ENCODE measurements at places on chromosomes 7 and 10.
A peak's percentile ranks its signal among the peaks of the same experiment; 100 is the strongest.

GRCh38 chr10:129954492-129955315, 9.4 kb downstream of the EBF3 start:
- DNase-seq: no peak

GRCh38 chr10:103806395-103807187, 48.8 kb downstream of the SH3PXD2A start:
- no peak for DNase-seq

DNA sequence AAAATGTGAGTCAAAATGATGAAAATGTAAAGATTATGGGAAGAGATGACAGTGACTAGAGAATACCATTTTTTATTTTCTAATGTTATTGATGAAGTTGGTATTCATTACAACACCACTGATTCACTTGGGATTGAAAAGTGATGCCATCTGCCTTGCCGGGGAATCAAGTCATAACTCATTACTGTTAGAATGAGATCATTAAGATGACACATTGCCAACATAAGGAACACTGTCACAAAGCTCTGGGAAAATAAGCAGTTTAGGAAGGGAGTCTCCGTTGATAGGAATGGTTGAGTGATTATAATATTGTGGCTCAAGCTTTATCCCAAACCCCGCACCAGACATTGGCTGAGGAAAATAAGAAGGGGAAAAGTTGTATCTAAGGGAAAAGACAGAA, 121.5 kb upstream of the PLPP4 start:
- no peak for DNase-seq

GRCh38 chr10:121007264-121007663, 156.1 kb downstream of the WDR11 start:
- DNase-seq: no peak

- DNase-seq: no peak
Observed at GRCh38 chr7:37504801-37505200, 56.1 kb upstream of the ELMO1 start.

DNA sequence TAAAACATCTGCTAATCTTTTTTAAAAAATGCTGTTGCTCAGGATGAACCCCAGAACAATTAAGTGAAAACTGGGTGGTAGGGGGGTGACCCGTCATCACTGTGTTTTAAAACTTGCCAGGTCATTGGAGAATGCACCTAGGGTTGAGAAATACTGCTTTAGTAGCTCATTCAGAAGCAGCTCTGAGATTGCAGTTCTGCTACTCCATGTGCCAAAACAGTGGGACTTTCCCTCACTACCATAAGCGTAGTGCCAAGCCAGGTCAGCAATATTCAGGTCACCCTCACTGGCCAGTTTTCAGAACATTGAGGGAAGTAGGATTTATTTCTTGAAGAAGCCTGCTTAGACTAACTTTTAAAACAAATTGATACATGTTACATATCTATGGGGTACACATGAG, 5.2 kb downstream of the STEAP2 start:
- no peak for DNase-seq

DNA sequence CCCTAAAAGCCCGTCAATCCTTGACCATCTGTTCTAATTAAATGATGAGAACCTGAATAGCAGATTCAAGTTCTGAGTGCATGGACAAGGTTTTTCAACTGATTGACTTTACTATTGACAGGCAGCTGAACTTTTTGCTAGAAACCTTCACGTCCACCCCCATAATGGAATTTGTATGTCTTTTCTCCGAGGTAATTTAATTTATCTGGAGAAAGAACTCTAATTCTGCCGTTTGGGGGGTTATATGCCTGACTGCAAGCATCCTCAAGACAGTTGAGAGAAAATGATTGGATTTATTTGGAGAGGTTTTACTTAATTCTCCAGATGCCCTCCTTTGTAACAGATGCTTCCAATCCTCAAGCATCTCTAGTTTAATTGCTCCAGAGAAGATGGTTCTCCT, 1053.4 kb upstream of the AUTS2 start:
- no peak for DNase-seq

DNA sequence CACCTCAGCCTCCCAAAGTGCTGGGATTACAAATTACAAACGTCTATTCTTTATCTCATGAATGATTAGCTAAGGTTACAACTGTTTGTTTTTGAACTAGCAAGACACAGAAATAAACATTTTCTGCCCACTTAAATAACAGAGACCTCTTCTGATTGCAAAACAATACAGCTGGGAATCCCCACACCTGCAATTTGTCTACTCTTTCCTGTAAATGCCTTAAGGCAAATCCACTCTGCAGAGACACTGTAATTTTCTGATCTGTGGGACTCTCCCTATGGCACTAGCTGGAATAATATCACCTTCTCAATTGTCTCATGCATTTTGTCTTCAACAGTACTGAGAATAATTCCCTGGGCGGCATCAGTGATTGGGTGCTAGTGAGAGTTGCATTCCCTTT, 149.3 kb upstream of the FAM3C start:
- no peak for DNase-seq

- DNase-seq: peak; percentile 53
Observed at GRCh38 chr7:106041140-106041717, 70.9 kb downstream of the SYPL1 start.

DNA sequence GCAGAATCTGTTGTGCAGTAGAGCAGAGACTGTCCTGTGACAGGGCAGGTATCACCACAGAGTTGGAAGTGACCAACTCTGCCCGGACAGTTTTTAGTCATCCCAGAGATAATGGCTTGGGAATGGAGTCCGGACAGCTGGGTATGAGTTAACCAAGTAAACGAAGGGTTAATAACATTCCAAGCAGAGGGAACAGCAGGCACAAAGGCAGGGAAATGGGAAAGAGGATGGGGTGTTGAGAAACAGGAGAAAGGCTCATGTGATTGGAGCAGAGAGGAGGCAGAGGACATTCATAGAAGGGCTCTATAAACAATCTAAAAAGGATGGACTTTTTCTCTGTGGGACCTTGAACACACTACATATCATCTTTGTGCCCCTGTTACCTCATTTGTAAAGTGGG, 132.2 kb upstream of the YAE1 start:
- DNase-seq: no peak

DNA sequence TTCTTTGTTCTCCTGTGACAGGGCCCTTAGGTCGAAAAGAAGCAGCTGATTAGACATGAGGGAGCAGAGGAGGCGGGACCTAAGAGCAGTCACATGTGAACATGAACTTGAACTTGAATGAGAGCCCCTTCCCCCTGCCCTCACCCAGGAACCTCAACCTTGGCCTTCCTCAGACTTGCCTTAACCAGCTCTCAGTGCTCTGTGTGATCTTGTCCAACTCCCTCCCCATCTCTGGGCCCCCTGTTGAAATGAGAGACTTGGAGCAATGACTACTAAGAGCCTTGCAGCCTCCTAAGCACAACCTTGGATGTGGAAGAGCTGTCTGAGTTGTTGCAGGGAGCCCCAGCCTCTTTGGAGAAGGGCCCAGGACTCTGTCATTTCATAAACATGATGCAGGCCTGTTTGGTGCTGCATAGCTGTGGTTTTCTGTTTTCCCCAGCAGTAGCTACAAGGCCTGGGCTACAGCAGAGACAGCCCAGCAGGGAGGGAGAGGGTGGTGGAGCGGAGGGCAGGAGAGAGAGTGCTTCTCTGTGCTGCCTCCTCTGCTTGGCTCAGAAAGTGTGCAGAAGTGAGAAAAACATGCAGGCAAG, 123.9 kb upstream of the ZMIZ1 start:
- DNase-seq: no peak

GRCh38 chr10:114335614-114336013, 68.7 kb downstream of the AFAP1L2 start:
- DNase-seq: no peak

- no peak for DNase-seq
Observed at GRCh38 chr7:85688712-85689111, 501.9 kb upstream of the SEMA3D start.

- no peak for DNase-seq
Observed at GRCh38 chr10:5860066-5860465, 29.6 kb downstream of the ANKRD16 start.

DNA sequence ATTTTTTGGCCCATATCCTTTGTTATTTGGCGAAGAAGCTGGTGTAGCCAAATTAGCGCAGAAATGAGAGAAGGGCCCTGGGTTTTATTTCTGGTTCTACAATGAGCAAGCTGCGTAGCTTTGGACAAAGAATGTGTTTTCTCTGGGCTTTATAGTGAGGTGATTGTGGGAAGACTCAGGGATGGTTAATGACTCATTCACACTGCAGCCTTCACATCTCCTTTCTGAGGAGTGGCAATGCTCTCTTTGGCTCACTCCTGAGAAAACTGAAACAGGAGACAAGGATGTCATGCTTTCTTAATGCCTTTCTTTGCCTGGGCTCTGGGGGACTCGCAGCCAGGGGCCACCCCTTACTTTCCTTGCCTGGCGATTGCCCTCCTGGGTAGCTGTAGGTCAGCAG, 271.0 kb upstream of the PODXL start:
- no peak for DNase-seq

DNA sequence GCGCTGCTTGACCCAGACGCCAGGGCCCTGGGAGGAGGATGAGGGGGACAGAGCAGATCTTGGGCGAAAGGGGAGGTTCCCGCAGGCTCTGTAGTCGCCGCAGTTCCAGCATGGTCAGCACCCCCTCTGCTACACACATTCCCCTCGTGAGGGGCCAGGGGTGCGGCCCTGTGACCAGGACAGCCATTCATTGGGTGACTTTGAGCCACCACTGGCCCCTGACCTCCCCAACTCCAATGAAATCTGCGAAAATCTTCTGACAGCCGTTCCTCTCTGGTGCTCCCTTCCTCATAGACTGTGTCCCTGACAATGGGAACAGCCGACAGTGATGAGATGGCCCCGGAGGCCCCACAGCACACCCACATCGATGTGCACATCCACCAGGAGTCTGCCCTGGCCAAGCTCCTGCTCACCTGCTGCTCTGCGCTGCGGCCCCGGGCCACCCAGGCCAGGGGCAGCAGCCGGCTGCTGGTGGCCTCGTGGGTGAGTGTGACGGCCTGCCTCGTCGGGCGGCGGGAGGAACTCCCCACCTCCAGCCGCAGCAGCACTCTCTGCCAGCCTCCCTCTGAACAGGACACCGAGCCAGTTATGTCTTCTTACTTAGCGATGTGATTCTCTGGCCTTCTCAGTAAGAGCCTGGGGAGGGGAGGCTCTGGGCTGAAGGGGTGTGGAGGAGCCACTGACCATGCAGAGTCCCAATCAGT, 825 bp downstream of the TMEM176A start:
- DNase-seq: no peak

GRCh38 chr10:110058212-110058611, 50.4 kb downstream of the ADD3 start:
- no peak for DNase-seq

DNA sequence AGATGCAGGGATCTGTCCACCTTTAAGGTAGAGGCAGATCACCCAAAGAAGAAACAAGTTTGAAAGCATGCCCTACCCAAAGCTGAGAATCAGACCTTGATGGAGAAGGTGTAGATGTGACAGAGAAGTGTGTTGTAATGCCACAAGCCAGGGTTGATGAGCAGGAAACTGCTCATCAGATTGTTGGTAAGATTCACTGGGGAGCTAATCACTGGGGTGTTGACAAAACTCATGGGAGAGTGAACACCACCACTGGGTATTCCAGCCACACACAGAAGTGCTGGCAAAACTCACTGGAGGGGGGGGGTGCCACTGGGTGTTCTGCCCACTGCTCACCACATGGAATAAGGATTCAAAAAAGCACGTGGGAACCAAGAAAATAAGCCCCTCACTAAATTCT, 95.2 kb downstream of the IQUB start:
- no peak for DNase-seq
